IMR-90 (cell line): ENCODE measurements at places on chromosomes 13 and 19. TPM values are rescaled to one million over a fixed set of nuclear protein-coding genes. Genes with fewer than 3 reads are reported as not detected.

The FFAR2 gene
- total RNA-seq, result not detected in 2 replicates

The ZNF837 gene
- 0.54 and 0.56 TPM in 2 replicates for total RNA-seq

The SCAMP4 gene
- total RNA-seq, result 10.8 and 16.1 TPM in 2 replicates

The KCNK6 gene
- total RNA-seq, result 2.7 and 2.8 TPM in 2 replicates

The CYP4F12 gene
- total RNA-seq, result not detected in 2 replicates

The KLHL1 gene
- not detected in 2 replicates for total RNA-seq

The UBE2L5 gene
- total RNA-seq, result 0.18 TPM in 1 of 2 replicates, not detected in the other

The POP4 gene
- total RNA-seq, result 65.1 and 85.5 TPM in 2 replicates

The IL11 gene
- 14.3 and 15.6 TPM in 2 replicates for total RNA-seq

The CD70 gene
- total RNA-seq, result not detected in 2 replicates

The KLK14 gene
- not detected in 2 replicates for total RNA-seq
